ENCODE measurements at places on chromosomes 4 and X. TPM values are rescaled to one million over a fixed set of nuclear protein-coding genes. Genes with fewer than 3 reads are reported as not detected.

- no peak for DNase-seq
Observed at GRCh38 chrX:48813644-48814043, 11.8 kb downstream of the HDAC6 start.

The DRD5 gene
- not detected for total RNA-seq

The SPATA18 gene
- total RNA-seq: 14.6 TPM

The CCDC149 gene
- 13.5 TPM for total RNA-seq

The FAM47E gene
- 4.8 TPM for total RNA-seq

- DNase-seq: no peak
Observed at GRCh38 chr4:156710365-156711192, 261.0 kb downstream of the PDGFC start.

GRCh38 chr4:133096972-133097371 is 52.1 kb upstream of the PCDH10 start:
- no peak for DNase-seq

The GC gene
- 4.1 TPM for total RNA-seq

DNA sequence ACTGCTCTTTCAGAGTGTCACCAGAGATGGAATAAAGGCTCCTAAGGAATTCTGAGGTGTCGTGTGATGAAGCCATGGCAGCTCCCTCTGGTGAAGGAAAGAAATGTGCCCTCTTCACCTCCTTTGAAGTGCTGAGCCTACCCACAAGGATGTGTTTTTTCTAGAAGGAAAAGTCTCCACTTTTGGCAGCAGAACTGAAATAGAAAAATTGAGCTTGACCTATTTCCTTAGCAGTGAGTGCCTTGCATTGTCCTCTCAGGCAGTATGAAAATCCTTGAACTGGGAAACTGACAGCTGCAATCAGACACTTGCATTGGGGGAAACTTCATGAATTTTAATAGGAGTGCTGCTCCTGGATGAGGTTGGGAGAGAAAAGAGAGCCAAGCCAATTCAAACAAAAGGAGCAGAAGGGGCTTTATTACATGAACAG is 95.2 kb downstream of the DCLK2 start:
- DNase-seq: no peak

DNA sequence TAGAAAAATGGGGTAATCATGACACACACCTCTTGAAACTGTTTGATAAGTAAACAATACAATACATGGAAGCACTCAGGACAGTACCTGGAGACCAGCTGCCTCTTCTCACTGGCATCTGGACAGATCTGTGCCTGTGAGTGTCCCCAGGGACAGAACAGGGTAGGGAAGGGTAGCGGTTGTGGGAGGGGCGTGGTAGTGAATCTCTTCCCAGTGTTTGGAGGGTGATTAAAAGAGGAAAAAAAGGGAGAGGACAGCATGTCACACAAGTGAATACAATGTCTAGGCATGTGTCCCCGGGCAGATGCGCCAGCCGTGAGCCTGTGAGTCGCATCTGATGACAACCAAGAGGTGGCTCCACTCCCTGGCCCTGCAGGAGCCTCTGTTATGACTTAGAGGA is 138.8 kb upstream of the MSX1 start:
- DNase-seq: no peak

DNA sequence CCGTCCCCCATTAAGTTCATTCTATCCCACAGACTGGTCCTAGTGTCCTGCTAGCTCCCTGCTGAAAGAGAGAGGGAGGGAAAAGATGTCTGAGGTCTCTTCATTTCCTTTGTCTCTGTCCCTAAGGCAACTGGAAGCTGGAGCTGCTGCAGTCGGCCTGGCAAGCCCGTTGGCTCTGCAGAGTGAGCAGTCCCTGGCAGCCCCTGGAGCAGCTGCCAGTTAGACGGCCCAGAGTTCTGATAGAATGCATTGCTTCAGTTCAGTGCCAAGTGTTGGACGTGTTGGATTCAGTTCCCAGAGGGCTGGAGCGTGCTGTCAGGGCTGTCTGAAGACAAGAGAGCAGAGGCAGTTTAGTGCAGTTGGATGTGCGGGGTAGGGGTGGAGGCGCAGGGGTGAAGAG is 975 bp downstream of the KCNE5 start:
- DNase-seq: no peak

The ANKRD17 gene
- 59.2 TPM for total RNA-seq

The GPR173 gene
- 1.2 TPM for total RNA-seq

The SUPT20HL2 gene
- not detected for total RNA-seq

DNA sequence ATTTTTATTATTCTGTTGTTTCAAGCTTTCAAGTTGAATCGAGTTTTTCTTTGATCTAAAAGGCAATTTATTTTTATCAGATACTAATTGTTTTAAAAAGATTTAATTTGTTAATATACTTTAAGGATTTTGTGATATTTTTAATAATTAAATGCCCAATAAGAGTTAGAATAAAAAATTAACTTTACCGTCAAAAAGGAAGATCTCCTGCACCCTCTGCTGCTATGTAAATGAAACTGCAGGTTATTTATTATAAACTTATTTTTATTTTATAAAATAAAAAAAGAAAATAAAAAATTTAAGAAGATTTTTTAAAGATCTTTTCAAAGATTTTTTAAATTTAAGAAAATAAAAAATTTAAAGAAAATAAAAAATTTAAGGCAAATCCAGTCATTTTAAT is 166.1 kb downstream of the CCSER1 start:
- no peak for DNase-seq

The TMLHE gene
- 24.2 TPM for total RNA-seq

DNA sequence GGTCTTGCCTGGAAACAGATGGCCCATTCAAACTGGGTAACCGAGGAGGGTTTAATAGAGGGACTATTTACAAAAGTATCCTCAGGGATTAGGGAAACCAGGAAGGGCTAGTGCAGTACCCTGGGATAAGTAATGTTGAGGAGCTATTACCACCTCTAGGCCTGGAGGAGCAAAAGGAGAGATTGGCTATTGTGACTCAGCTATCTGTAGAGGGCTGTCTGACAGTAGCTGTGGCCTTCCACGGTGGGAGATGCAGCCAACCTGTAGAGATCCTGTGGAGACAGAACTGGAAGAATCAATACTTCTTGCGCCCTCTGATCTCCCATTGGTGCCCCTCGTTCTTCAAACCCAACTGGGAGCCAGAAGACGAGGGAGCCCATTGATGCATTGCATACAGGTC is 34.1 kb upstream of the RPS6KA3 start:
- DNase-seq: no peak

GRCh38 chr4:53100501-53101190 is 238.5 kb downstream of the RASL11B start:
- DNase-seq: no peak

DNA sequence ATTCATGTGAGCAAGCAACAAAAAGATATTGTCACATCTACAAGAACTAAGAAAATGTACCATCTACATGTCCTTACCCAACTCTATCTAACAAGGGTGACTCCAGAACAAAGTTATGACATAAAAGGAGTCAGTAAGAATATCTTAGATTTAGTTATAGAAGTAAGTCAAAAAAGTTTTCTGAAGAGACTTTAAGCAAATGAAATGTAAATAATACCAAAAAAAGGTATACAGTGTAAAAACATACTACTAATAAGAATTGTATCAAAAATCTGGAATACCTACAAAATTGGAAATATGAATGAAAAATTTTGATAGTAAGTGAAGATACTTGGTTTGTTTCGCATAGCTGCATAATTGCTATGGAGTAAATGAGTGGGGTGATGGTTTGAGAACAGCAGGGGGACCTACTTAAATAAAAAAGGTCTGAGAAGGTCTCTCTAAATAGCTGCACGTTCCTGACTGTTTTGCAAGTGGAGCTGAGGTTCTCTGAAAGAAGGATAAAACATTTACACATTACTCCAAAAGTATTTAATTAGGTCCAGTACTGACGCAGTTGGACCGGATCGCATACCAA is 51.0 kb upstream of the ENPP6 start:
- no peak for DNase-seq

- DNase-seq: no peak
Observed at GRCh38 chr4:6811165-6811564, 28.6 kb downstream of the KIAA0232 start.

DNA sequence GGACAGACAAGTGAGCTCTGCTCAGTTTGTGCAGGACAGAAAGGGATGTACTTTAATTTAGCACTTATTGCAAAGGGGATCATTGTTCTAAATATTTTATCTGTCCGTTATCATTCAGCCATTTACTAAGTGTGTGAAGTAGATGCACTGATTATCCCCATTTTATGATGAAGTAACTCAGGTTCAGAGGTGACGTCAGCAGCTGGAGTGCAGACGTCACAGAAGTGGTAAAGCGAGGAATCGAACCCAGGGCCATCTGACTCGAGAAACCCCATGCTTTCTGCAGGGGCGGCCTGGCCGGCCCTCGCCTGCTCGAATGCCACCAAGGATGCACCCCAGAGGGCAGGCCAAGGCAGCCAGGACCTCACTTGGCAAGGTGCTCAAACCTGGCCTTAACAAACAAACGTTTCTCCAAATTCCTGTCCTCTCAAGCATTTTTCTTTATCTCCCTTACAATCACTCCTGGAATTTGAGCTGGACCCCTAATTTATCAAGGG is 75.0 kb downstream of the DCTD start:
- DNase-seq: no peak

DNA sequence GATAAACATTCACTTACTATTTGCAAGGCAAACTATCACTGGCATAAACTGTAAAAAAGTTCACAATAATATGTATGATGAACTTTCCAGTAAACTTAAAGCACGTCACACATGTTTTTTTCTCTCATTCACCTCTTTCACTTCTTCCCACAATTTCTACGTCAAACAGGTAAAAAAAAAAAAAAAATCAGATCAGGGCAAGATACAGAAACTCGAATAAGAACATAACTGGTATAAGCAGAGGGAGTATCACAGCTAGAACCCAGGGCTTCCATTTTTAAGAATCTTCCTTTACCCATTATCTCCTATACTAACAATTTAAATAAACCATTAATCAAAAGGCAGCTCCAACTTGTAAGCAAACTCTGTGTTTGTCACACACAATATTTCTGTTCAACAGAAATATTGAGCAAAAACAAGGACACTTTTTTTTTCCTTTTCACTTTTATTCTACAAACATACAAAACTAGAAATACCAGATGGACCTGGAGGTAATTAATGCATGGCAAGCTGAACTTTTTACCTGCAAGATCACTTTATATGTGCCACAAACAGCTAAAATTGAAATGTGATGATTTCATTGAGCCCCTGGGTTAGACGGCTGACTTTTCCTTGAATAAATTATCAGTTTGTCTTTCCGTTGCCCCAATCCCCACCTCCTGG is 47.5 kb upstream of the NSUN7 start:
- DNase-seq: no peak

The AVPR2 gene
- total RNA-seq: not detected

The FUNDC1 gene
- 11.9 TPM for total RNA-seq

GRCh38 chrX:132015875-132016274 is 7.2 kb upstream of the STK26 start:
- DNase-seq: no peak

DNA sequence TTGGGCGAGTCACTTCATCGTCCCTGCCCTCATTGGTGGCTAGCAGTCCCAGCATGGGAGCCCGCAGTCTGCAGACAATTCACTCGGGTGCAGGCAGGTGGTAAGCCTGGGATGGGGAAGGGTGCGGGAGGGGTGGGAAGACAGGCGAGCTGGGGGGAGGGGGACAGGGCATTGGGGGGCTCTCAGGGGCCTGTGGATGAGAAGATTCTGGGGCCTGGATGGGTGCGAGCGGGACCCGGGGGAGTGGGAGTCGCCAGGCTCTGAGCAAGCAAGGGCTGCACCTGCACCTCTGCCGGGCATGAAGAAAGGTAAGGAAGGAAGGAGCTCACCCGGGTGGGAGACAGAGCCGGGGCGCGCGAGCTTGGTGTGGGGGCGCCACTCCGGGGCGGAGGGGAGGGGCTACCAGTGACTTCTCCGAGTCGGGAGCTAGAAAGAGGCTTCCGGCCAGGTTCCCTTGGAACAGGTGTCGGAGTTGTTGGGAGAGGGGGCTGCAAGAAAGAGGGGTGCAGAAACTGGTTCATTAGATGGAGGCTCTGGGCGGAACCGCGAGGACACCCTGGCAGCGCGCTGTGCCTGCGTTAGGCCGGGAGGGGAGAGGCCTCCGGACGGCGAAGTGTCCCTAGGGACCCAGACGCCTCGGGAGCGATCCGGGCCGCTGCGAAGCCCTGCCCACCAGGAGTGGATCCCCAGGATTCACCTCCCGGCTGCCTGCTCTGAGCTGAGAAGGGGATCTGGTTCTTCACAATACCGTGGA is 103.4 kb upstream of the PDLIM3 start:
- no peak for DNase-seq

DNA sequence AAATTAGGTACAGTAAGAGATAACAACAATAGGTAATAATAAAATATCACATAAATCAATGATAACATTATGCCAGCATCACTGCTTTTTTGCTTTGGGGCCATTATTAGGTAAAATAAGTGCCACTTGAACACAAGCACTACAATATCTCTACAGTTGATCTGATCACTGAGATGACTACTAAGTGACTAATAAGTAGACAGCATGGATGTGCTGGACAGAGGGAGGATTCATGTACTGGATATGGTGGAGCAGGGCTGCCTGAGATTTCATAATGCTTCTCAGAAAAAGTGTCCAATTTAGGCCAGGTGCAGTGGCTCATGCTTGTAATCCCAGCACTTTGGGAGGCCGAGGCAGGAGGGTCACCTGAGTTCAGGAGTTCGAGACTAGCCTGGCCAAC is 137.8 kb upstream of the IL1RAPL2 start:
- no peak for DNase-seq

DNA sequence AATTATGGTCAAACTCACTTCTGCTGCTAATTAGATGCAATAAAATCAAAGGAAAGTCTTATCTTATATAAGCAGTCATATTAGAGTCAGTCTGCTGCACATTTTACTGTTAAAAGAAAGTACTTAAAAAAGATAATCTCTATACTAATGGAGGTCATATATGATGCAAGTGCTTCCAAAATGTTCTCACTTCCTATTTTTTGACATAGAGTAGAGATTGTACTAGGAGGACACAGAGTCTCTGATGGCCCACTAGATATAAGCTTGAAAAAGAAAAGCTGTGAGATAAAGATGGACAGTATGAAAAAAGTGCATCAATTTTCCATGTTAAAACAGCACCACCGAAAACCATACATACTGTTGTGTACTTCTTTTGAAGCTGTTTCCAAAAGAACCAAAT is 196.9 kb downstream of the KLHL13 start:
- no peak for DNase-seq

The HMGN5 gene
- total RNA-seq: 7.5 TPM

The REELD1 gene
- 0.22 TPM for total RNA-seq

The SOWAHB gene
- 20.8 TPM for total RNA-seq

Data from colonic mucosa (tissue), 4 donors.